ENCODE measurements at places on chromosomes 11 and 22.

DNA sequence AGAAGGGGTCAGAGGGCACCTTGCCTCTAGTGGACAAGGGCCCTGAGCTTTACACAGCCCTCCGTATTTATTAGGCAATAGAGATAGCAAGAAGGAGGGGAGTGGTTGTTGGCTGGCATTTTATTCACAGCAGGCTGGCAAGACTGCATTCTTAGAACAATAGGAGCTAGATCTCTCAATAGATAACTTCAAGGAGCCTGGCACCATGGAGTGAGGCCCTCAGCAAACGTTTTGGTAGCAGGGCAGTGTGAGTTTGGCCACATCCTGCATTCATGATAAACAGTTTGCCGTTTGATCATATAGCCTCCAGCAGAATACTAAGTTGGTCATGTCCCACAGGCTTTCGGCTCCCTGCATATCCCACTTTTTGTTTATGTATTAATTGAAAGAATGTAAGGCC lies 31.6 kb downstream of the OR10A6 start:
- DNase-seq: no peak

DNA sequence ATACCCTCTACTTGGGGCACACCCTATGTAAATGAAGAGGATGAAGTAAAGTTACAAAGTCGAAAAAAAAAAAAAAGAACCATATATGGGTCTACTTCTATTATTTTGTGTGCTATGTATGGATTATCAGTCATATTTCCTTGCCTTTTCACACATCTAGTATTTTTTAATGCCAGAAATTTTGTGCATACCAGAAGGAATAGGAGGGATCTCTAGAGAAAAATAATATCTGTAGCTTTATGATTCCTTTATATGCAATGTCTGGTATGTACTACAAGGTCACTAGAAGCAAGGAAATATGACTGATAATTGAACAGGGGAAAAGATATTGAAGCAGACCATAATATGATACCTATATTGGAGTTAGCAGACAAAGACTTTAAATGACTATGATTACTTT lies 713.4 kb downstream of the OPCML start:
- no peak for DNase-seq

GRCh38 chr11:32259641-32260081 lies 168.8 kb downstream of the RCN1 start:
- no peak for DNase-seq

DNA sequence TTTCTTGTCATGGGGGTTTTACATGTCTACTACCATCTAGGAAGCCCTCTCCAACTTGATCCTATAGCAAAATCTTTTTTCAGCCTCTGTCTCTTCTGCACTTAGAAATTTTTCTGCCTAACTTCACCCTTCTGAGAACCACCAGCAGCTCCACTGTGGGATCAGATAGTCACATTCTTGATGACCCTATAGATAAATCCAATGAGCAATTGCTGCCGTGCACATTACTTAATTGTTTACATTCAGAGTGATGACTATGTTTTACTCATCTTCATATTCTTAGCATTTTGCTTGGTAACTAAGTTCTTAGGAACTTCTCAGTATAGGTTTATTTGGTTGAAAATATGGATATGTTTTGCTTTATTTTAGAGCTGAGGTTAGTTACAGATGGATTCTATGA lies 12.4 kb upstream of the ETS1 start:
- no peak for DNase-seq

GRCh38 chr11:27292637-27293010 lies 70.4 kb downstream of the CCDC34 start:
- no peak for DNase-seq

DNA sequence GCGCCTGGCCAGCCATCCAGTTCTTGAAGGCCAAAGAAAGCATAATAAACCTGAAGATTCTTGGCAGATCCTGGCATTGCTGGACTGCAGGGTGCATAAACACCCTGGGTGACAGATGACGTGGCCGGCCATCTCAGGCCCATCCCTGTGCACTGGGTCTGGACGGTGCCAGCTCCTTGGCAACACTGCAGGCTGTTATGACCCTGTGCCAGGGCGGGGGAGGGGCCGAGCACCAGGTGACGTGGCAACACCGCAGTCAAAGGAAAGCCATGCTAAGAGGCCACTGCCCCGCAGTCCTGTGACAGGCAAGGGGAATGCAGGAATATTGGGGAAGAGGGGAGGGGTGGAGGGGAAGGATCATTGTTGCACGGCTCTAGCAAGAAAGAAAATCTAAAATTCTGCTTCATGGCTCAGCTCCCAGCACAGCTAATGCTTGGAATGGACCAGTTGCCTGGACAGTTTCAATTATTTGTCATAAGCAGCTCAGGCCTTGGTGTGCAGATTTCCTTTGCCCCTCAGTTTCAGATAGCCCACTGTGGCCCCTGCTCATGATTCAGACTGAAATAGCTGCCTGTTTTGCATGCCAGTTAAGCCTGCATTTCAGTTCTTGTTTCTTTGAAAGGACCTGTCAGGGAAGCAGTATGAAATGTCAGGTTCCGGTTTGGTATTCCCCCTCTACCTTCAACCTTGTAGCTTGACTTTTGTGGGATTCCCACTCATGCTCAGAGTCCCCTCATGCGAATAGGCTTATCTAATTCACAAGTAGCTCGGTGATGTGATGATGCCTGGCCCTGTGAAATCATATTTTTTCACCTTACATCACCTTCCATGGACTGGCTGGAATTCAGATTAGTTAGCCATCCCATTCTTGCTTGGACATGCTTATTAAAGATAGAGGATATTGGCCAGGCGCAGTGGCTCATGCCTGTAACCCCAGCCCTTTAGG lies 29.7 kb upstream of the DDX6 start:
- no peak for DNase-seq

DNA sequence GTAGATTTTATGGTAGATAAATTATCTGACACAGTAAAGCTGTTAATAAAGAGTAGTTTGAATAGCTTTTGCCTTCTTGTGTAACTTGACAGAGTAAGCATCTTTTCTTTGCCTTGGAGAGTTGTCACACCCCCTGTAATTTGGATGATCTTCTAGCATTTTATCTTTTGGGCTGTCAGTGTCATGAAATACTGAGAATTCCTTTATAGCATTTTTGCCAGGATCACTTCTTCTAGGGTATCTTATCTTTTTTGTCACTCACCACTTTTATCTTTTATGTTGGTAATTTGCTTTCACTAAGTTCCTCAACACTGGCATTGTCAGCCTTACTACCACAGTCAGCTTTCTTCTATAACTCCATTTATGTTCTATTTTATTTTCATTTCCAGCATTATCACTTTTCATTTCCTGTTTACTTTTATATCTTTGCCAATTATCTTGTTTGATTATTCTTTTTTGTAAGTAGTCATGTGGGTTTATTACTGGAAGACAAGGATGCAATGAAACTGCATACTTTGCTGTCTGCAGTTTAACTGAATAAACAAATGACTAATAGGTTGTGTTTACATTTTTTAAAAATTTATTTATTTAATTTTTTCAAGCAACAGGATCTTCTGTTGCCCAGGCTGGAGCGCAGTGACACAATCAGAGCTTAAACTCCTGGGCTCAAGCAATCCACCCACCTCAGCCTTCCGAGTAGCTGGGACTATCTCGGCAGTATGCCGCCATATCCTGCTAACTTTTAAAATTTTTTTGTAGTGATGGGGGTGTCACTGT lies 28.1 kb upstream of the ACAT1 start:
- no peak for DNase-seq

GRCh38 chr11:4186464-4187054 lies 92.0 kb downstream of the RRM1 start:
- no peak for DNase-seq

DNA sequence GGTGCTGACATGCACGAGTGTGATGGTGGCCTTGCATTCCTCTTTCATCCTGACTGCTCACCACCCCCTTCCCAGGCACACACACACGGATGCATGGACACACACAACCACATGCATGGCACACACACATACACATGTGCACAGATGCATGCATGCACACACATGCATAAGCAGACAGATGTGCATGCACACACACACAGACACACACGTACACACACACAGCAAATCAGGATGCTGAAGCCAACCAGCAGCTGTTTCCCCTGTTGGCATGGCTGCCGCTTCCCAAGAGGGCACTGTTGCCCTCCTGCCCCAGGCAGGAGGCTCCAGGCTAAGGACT lies 15.3 kb downstream of the OSBPL5 start:
- DNase-seq: no peak

- no peak for DNase-seq
Measured at GRCh38 chr11:76512851-76513653, 68.2 kb downstream of the EMSY start.

GRCh38 chr11:64090806-64091516 lies 55.2 kb downstream of the FLRT1 start:
- no peak for DNase-seq

DNA sequence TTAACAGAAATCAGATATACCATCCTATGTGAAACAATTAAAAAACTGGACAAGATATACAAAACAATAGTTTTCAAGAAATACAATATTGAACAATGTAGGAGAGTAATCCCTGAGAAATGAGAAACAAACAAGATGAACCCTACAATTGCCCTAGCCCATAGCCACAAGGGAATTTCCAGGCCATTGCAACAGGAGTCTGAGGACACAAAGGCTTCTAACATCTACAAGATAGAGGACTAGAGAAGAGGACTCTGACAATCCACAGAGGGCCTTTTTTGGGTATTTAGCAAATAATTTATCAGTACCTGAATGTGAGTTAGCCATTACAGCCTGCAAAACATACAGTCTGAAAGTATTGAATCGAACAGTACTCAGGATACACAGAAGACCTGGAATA lies 251.7 kb downstream of the GRM5 start:
- DNase-seq: no peak

DNA sequence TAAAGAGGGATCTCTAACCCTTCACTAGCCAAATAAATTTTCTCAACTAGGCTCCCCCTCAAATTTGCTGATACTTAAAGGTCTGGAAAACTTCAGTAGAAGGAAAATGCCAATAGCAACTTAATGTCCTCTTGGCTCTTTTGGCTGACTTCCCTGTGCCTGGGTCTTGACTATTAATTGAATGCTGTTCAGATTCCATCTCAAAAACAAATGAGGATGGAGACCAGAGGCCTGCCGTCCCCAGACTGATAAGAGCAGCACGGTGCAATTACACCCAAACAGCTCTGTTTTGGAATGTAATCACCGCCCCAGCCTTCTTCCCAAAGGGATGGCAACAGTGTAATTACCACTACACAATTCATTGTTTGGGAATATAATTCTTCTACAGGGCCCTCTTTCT lies 89.3 kb upstream of the CHRM4 start:
- no peak for DNase-seq

Data from activated effector memory CD4-positive, alpha-beta T cell treated with Interleukin-2 at 50 U/mL for 16 hours (primary cell).